Camera-type eye (tissue), 1 donor: ENCODE measurements at places on chromosomes 1 and 21. TPM values are rescaled to one million over a fixed set of nuclear protein-coding genes. Genes with fewer than 3 reads are reported as not detected.

Gene OPRD1
- total RNA-seq, result 5.2 TPM

Gene ZNF687
- 46.3 TPM for total RNA-seq

Gene PRPF38A
- 37.3 TPM for total RNA-seq

Gene KPRP
- total RNA-seq, result not detected
